Activated T-helper 9 cell treated with anti-CD3 and anti-CD28 coated beads, Interleukin-2, amount 50 U/mL, for 16 hours (primary cell): ENCODE measurements at places on chromosomes 4 and X.

GRCh38 chrX:103477496-103477895 lies 41.8 kb downstream of the RAB40A start:
- DNase-seq, result no peak

DNA sequence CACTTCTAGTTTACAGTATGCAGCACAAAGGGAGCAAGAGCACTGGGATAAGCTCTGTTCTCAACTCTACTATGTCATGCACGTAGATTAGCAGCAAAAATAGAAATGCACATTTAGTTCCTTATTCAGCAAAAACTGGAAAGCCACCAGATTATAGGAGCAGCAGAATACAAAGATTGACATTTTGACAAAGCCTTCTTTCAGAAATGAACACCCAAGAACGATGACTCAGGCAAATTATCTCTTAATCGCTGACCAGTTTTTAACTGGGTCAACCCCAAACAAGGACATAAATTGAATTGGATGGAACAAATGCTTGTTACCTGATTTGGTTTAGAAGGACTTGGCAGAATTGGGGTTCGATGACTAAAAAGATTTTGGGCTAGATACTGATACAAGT lies 775.3 kb upstream of the HS3ST1 start:
- DNase-seq, result no peak

GRCh38 chr4:107757864-107758476 lies 37.9 kb upstream of the PAPSS1 start:
- no peak for DNase-seq

- no peak for DNase-seq
Observed at GRCh38 chr4:38889143-38889542, 21.5 kb downstream of the FAM114A1 start.

GRCh38 chr4:113825272-113825671 lies 63.7 kb upstream of the CAMK2D start:
- no peak for DNase-seq

DNA sequence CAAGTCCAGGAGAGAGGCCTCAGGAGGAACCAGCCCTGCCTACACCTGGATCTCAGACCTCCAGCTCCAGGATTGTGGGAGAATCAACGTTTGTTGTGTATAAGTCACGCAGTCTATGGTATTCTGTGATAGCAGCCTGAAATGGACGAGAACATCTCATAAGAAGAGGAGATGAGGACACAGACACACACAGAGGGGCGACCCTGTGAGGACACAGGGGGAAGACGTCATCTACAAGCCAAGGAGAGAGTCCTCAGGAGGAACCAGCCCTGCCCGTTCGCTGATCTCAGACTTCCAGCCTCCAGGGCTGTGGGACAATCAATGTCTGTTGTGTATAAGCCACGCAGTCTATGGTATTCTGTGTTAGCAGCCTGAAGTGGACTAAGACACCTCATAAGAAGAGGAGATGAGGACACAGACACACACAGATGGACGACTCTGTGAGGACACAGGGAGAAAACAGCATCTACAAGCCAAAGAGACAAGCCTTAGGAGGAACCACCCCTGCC lies 20.3 kb downstream of the P2RY8 start:
- no peak for DNase-seq

GRCh38 chrX:151631822-151632221 lies 63.4 kb upstream of the PRRG3 start:
- DNase-seq, result no peak

GRCh38 chr4:7278071-7278765 lies 85.9 kb downstream of the SORCS2 start:
- no peak for DNase-seq

- no peak for DNase-seq
Observed at GRCh38 chr4:138918169-138918869, 97.3 kb upstream of the NOCT start.

GRCh38 chrX:149522916-149523315 lies 17.8 kb upstream of the IDS start:
- no peak for DNase-seq

- DNase-seq, result no peak
Observed at GRCh38 chr4:26590639-26591038, 6.8 kb downstream of the TBC1D19 start.

DNA sequence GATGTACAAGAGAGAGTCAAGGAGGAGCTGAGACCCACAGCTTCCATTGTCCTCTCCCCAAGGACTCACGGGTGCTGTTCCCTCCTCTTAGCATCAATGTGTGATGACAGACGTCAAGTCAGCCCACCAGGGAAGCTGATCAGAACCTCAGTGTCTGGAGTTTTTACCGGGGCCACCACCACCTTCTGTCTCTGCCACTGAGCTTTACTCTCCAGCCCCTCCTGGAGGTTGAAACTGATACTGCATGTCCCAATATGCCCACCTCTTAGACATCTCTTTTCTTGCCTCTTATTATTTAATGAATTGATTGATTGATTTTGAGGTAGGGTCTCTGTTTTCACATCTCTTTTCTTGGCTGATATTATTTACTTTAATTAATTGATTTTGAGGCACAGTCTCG lies 10.3 kb upstream of the AKAP17A start:
- peak; percentile 56 for DNase-seq

- no peak for DNase-seq
Observed at GRCh38 chr4:156322592-156322991, 368.9 kb upstream of the CTSO start.

DNA sequence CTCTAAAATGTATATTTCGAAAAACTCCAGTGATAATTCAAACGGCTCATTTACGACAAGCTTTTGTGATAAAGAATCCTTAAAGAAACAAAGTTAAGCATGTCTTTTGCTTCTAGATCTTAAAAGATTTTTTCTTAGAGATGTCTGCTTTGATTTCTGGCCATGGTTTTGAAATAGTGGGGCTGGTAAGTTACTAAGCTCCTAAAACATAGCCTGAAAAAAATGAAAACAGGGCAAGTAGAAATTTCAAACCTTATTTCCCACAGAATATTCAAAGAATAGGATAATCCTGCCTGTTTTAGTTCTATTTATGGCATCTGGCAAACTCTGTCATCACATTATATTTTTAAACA lies 318.3 kb downstream of the ARHGAP24 start:
- no peak for DNase-seq

DNA sequence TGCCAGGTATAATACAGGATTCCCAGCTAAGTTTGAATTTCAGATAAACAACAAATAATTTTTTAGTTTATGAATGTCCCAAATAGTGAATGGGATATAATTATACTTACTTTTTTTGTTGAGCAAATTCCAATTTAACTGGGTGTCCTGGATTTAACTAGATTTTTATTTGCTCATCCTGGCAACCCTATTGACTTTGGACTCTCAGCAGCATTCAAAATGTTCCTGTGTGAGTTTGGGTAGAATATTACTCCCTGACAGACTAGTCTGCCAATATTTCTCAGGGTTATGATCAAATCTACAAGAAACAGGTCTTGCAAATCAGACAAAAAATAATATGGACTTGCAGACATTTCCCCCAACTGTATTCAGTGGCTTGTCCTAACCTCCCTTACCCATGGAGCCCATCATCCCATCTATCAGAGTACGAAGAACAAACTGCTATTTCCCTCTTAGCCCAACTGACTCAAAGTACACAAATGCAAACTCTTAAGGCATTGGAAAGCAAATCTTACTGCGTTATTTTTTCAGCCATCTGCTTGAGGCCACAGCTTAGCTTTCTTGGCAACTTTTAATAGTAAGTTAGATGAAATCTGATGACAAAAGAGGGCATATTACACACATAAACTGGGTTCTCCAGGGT lies 20.7 kb downstream of the SETD7 start:
- no peak for DNase-seq

DNA sequence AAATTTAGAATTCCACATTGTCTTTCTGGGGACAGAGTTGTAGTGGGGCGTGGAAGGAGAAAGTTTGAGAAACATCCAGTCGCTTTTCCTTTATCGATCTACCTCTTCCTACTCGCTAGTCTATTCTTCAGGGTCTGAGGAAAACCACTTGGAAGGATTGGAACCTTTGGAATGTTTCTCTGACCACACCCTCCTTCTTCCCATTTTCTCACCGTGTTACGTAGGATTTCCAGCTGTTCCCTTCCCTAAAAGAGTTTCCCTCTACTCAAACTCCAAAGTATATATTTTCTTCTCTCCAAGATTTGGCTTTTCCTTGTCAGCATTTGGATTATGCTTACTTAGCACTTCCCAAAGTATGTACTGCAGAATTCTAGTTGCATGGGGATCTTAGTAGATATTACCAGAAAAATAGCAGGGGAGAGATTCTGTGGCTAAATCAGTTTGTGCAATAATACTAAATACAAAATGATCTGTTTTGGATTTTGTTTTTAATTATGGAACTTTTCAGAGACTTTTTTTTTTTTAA lies 4.9 kb downstream of the ENPEP start:
- no peak for DNase-seq

DNA sequence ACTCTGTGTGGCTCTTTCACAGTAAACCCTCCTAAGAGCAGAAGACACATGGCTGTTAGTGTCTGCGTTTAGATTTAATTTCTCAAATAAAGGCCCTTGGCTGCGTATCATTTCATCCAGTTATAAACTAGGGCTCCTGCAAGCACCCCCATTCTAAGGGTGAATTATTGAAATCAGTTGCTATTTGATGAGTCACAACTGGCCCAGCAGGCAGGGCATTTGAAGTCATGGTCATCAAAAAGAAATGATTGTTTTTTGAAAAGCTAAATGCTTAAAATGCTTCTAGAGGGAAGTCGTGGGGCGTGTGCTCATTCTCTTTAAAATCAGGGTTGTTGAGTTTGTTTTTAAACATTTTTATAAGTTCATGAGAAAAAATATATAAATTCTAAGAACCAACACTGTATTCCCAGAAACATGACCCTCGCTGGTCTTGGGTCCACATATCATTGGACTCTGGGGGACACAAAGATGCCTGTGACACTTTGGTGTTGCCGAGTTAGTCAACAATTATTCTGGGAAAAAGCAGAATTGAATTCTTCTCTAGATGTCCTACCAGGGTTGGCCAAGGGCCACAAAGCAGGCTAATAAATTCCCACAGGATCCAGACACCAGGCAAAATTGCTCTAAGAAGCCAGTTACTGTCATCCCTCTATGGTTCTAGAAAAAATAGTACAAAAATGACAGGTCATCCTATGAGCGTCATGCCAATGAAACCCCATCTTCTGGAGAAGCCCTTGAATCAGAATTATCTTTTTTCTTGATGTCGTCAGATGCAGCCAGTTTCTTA lies 99.5 kb upstream of the MYOZ2 start:
- DNase-seq, result no peak

GRCh38 chrX:136318156-136318555 lies 17.4 kb downstream of the ADGRG4 start:
- no peak for DNase-seq

GRCh38 chr4:151835467-151835866 lies 74.7 kb upstream of the GATB start:
- DNase-seq, result no peak

DNA sequence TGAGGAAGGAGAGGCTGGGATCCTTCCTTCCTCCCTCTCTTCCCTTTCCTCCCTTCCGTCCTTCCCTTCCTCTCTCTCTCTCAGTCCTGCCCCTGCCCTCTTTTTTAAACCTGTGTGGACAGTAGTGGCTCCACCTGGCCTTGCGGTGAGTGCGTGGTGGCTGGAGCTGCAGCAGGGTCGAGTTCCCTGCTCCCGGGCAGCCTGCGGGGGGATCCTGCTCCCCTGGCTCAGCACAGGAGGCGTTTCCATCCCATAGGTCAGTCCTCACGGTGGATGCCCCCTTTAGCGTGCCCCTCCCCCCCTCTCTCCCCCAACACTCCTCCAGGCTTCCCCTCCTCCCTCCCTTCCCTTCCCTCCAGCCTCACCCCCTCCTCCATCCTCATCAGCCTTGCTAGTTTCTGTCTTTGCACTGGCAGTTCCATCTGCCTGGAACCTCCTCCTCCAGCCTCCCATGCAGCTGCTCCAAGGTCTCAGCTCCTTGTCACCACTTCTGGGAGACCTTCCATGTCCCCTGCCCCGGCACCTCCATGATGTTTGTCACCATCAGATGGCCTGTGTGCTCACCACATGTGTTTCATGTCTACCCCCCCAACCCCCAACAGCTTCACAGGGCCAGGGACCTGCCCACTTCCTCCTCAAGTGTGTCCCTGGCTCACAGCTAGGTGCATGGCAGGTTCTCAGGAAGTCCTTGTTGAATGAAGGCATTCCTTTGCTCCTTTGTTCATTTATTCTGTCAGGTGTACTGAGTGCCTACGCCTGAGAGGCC lies 68.4 kb downstream of the PSAPL1 start:
- DNase-seq, result no peak

- DNase-seq, result no peak
Observed at GRCh38 chr4:20428436-20429160, 176.9 kb downstream of the SLIT2 start.

DNA sequence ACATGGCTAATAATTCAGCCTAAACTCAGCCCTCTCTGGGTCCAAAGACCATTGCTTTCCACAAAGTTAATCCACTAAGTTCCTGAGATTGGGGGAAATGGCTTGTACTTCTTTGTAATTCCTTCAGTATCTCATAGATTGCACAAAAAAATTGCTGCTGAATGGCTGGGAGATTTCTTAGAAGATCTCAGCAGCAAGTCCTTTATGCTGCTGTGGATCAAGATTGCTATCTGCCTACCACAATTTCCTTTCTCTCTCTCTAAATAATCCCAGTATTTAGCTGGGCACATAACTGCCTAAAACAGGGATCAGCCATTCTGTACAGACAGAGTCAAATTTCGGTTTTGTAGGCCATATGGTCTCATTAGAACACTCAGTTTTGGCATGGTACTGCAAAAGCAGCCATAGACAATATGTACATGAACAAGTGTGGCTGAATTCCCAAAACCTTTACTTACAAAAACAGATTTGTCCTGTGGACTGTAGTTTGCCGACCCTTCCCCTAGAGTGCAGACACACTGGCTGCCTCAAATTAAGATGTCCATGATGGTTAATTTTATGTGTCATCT lies 18.5 kb upstream of the HOPX start:
- no peak for DNase-seq

DNA sequence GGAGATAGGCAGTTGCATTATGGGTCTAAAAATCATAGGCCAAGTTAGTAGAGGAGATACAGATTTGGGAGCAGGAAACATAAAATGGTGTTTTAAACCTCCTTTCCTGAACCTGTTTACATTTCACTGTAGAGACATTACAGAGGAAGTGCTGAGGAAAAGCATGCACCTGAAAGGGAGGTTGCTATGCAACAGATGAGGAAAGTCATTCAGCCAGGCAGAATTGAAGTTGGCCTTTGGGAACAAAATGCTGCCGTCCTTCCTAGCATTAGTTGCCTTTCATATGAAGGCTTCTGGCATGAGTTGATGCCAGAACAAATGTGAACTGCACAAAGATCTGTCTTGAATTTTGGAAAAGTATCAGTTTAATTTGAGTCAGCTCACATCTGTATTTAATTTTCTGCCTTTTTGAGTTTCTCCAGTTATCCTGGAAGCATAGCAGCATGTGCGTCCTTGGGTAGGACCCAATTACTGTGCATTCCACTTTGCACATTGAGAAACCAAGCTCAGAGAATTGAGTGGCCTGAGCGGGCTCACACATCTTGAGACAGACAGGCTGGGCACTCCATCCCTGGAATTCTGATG lies 38.2 kb downstream of the MAGED1 start:
- no peak for DNase-seq

- DNase-seq, result no peak
Observed at GRCh38 chr4:54017308-54017707, 47.1 kb downstream of the CHIC2 start.

GRCh38 chr4:39530682-39531081 lies 3.4 kb upstream of the UGDH start:
- no peak for DNase-seq

GRCh38 chr4:186845137-186845842 lies 121.6 kb upstream of the FAT1 start:
- no peak for DNase-seq
